ENCODE measurements at places on chromosomes 12 and 14. TPM values are rescaled to one million over a fixed set of nuclear protein-coding genes. Genes with fewer than 3 reads are reported as not detected.

Gene GPR68
- total RNA-seq, result 6.5 TPM

DNA sequence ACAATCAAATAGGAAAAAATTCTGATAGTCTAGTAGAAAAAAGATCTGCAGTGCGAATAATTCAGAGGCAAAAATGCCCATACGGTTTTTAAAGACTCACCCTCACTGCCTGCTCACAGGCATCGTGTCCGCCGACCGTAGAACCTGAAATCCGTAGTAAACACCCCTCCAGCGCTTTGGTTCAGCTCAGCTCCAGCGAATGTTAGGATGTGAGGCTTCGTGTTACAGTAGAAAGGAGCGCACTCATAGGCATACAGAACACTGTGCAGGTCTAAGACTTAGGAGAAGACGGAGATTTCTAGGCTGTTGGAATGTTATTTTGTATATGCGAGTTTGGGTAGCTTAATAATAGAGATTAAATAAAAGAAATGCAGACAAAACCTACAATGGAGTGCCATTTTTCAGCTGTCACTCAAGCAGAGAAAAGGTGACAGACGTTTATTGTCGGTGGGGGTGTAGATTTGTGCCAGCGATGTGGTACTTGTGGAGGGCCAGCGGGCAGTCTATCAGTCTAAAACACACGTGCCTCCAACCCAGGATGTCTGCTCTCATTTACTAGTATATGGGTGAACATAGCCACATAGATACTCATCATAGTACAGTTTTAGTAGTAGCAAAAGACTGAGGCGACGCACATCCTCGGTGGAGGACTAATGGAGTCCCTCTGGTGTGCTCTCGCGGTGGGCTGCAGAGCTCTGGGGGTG is 25.7 kb downstream of the SFSWAP start:
- H3K4me1 ChIP-seq, result no peaks in the 10 kb centered on the region
- no peak overlapping the region for H3K27ac ChIP-seq
- H3K27me3 ChIP-seq, result no peaks in the 10 kb centered on the region
- no peak for DNase-seq
- peaks cover 29% of the 10 kb centered on the region for H3K36me3 ChIP-seq

- H3K36me3 ChIP-seq, result no peaks in the 10 kb centered on the region
- DNase-seq, result no peak
- H3K4me3 ChIP-seq, result no peak overlapping the region
- no peak overlapping the region for H3K27ac ChIP-seq
These were observed 89.4 kb downstream of the SUDS3 start for GRCh38 chr12:118465706-118466105.

Gene SLC25A47
- not detected for total RNA-seq

Gene RNASE4
- 0.69 TPM for total RNA-seq

- peaks cover 16% of the 10 kb centered on the region for H3K27me3 ChIP-seq
- peaks cover 12% of the 10 kb centered on the region for H3K4me1 ChIP-seq
- DNase-seq, result no peak
These were observed 5.8 kb downstream of the ARHGEF40 start for GRCh38 chr14:21075719-21076437.

Gene ALDH2
- 3.1 TPM for total RNA-seq

Gene PMEL
- total RNA-seq, result 1.5 TPM

Gene TMTC3
- 6.8 TPM for total RNA-seq

DNA sequence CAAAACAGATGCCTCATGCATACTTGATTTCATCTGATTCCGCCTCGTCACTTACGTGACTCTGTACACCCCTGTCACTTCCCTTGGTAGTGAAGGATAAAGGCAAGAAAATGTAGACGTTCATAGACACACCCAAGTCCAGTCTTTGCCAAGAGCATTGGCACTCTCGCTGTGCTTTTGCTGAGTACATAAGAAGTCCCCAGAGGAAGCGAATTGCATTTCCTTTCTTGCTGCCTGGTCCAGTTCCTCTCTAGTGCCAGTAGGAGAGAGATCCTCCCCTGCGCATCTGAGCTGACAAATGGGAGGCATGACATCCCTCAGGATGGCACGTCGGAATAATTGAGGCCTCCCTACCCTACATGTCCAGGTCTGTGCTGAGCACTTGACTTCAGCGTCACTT is 21.3 kb upstream of the RIN3 start:
- H3K4me3 ChIP-seq, result no peak overlapping the region
- no peak overlapping the region for H3K27ac ChIP-seq
- H3K27me3 ChIP-seq, result no peaks in the 10 kb centered on the region
- no peaks in the 10 kb centered on the region for H3K4me1 ChIP-seq
- no peaks in the 10 kb centered on the region for H3K36me3 ChIP-seq
- no peak for DNase-seq
